Calu3 (cell line): ENCODE measurements at places on chromosomes 4 and X. TPM values are rescaled to one million over a fixed set of nuclear protein-coding genes. Genes with fewer than 3 reads are reported as not detected.

GRCh38 chrX:55908661-55909212, 191.2 kb downstream of the RRAGB start:
- peak; percentile 18 for DNase-seq

- DNase-seq = no peak
These were observed 191.7 kb downstream of the CRLF2 start for GRCh38 chrX:1020634-1021166.

DNA sequence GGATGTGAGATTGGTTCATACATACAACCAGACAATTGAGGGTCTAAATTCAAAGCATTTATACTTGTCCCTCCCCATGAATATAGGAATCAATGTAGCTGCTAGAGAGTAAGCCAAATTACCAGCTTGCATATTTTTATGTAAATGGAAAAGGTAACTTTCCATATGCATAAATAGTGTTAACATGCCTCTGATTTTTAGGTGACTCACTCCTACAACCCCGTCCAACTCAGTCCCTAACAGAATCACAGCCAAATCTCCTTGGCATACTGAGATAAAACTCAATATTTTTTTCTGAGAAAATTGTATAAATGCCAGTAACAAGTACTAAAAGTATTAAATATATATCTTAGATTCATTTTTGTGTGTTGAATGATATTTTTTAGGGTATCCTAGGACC, 67.2 kb downstream of the INPP4B start:
- no peak for DNase-seq

DNA sequence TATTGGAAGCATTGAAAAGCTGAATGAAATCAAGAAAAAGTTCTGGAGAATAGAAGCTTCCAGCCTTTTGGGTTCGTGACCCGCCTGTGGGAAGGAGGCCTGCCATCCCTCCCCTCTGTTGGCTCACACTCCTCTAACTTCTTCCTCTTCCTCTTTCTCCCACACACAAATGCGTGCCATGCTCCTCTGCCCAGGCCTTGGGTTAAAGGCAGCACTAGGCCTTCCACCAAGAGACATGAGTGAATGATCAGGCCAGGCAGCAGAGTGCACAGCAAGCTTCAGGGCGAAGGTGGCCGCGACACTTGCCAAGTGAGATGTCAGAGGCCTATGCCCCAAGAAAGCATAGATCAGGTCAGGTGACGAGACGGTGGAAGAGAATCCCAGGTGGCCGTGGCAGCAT, 38.4 kb downstream of the FAM193A start:
- DNase-seq = no peak

- DNase-seq = no peak
These were observed 37.5 kb downstream of the JAKMIP1 start for GRCh38 chr4:6162885-6163284.

Gene CPE
- 4.1 and 4.7 TPM in 2 replicates for total RNA-seq

GRCh38 chrX:134764202-134764785, 106.0 kb upstream of the PLAC1 start:
- peak; percentile 2 for DNase-seq

GRCh38 chr4:138540056-138540800, 298.1 kb upstream of the SLC7A11 start:
- DNase-seq = no peak

Gene ERCC6L
- 11.0 and 11.3 TPM in 2 replicates for total RNA-seq

- peak; percentile 82 for DNase-seq
These were observed at the start of gene PRRG1 for GRCh38 chrX:37349221-37350033. Gene PRRG1 (plus strand): TSS chrX:37349364. CDS start chrX:37406250, 56,886 bp downstream.

DNA sequence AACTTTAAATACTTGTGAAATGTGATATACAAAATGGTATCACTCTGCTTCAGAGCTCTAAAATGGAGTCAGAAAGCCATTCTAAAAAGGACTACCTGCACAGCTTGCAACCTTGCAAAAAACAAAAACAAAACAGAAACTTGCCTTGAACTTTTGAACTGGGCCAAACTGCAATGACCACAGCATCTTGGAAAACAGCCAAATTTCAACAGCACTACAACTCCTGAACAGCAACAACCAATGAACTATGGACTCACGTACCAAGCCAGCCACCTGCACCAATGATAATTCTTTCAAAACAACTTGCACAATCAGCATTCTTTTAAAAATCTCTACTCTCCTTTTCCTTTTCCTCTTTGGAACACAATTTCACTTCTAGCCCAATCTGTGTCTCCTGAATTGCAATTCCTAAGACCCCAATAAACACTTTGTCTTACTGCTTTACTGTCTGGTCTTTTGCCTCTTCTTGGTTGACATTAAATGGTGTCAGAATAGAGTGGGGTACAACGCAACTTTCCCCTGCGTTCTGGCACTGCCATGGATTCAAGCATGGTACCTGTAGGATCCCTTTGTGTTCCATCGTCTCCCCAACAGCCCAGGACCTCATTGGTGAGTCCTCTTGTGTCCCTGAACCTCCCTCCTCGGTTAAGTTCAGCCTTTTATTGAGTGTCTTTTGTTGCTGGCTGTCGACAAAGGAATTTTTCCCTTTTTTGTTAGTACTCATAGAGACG, 35.7 kb upstream of the FMR1 start:
- no peak for DNase-seq

DNA sequence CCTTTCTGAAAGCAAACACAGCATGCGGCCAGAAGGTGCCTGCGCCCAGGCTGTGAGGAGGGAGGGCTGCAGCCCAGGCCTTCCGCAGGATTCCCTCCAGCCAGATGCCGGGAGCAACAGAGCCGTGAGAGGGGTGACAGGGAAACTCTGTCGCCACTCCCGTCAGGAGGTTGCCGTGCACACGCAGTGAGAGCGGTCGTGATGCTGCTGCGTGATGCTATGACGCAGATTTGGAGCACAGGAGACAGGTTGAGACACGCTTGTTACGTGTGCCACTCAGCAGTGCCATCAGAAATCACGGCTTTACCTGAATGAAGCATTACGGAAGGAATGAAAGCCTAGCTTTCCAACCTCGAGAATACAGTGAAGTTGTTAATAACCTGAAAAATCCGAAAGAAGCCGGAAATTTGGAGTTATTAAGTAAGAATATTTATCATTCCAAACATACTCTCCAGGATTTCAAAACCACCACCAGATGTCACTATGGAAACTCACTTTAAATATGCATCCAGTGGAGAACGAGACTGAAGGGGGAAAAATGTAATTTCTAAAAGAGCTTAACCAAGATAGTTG, 54.4 kb downstream of the FAT1 start:
- DNase-seq = no peak

- no peak for DNase-seq
These were observed 1.3 kb downstream of the PKD2 start for GRCh38 chr4:88008743-88009171.

Gene FGF5
- 0.50 and 0.81 TPM in 2 replicates for total RNA-seq

- no peak for DNase-seq
These were observed 28.8 kb upstream of the SETD7 start for GRCh38 chr4:139584784-139585183.

Gene BEX5
- total RNA-seq = 3.9 and 4.8 TPM in 2 replicates

Gene SLC6A14
- 77.7 and 83.7 TPM in 2 replicates for total RNA-seq

Gene GUCY1B1
- 19.3 TPM in 2 replicates for total RNA-seq

DNA sequence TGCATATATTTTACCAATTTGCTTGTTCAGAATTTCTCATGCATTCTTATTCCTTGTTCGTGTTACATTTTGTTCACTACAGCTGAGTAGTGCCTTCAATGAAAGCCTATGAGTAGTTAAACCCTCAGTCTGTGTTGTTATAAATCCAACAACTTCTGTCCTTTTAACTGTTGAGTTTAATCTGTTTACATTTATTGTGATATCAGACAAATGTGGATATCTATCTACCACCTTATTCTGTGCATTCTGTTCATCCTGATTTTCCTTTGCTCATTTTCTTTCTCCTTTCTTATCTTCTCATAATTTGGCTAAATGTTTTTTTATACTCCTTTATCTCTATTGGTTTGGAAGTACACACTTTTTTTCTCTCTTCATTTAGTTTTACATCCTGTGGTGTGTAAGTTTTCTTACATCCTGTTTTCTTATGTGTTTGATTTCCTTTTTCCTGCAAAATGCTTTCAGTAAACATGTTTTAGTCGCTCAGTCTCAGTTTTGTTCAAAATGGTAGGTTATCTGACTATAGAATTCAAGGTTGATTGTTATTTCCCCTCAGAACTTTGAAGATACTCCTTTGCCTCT, 54.2 kb downstream of the CASP6 start:
- no peak for DNase-seq

- DNase-seq = no peak
These were observed 5.4 kb upstream of the GTPBP6 start for GRCh38 chrX:323721-324628.

GRCh38 chr4:187477224-187477623, 518.3 kb upstream of the ZFP42 start:
- DNase-seq = no peak

DNA sequence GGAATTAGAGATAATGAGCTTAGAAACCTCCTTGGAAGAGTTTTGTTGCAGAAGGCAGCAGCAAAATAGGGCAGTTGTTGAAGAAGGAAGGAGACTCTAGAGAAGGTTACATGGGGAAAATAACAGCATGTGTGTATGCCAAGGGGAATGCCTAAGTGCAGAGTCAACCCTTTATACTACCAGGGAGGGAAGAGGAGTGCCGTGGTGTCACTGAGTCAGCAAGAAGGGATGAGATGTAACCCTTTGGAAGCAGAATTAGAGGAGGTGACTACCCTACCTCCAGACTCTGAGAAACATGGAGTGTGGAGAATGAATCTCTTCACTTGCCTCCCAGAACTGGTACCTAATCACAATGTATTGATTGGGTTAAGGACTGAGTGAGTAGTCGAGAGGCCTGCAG, 6.7 kb upstream of the GABRE start:
- DNase-seq = no peak

Gene STARD8
- total RNA-seq = 0.45 and 0.47 TPM in 2 replicates

- DNase-seq = no peak
These were observed 98.6 kb downstream of the PSAPL1 start for GRCh38 chr4:7336067-7336569.

- DNase-seq = no peak
These were observed 51.5 kb upstream of the PRPS1 start for GRCh38 chrX:107576841-107577240.

DNA sequence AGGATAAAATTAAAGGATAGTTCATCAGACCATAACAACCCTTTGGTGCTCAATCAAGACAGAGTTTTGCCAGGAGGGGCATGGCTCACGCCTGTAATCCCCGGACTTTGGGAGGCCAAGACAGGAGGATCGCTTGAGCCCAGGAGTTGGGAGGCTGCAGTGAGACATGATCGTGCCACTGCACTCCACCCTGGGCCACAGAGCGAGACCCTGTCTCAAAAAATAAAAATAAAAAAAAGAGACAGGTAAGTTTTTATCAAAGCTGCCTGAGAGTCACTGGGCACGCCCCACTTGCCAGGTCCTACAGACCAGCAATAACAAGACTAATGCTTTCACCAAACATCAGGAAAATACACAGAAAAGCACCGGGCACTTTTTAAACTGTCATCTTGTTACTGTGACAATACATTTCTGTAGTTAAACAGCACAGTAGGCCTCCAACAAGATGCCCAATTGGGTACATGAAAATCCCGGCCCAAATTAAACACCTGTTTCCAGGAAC, 765 bp downstream of the CFAP97 start:
- no peak for DNase-seq

- no peak for DNase-seq
These were observed 119.6 kb downstream of the BTC start for GRCh38 chr4:74674750-74675149.

Gene AMBN
- not detected in 2 replicates for total RNA-seq

GRCh38 chr4:107600436-107600835, 119.6 kb downstream of the PAPSS1 start:
- no peak for DNase-seq

Gene RHOXF2
- total RNA-seq = not detected in 2 replicates
